ENCODE measurements at places on chromosomes 13 and 19.
A peak's percentile ranks its signal among the peaks of the same experiment; 100 is the strongest.

GRCh38 chr13:19185865-19186645, 4.4 kb upstream of the TUBA3C start:
- no peak for DNase-seq

DNA sequence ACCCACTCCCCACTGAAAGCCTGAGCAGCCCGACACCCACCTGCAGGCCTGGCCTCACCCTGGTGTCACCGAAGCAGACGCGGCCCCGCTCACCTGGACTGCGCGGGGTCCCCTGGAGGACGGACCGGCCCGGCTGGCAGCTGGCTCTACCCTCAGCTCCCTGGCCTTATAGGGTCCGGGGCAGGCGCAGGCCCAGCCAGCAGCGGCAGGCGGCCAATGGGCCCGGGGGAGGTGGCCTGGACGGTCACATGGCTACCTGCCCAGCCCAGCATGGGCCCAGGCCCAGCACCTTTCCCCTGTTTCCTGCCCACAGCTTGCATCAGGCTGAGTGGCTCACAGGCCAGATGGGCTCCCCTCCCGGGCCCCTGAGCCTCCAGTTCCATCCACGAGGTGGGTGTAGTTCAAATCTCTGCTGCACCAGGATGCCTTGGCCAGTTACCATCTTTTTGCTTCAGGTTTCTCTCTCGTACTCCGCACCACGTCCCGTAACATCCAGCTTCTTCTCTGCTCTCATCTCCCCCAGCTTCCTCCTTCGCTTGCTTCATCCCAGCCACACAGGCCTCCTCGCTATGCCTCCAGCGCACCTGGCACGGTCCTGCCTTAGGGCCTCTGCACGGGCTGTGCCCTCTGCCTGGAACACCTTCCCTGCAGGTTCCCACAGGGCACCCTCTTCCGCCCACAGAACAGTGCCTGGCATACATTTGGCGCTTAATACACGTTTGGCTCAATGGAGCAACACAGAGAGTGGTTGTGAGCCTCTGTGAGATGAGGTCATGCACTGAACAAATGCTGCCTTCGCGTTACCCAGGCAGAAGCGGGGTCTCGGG, at the start of gene PLIN4:
PLIN4 (minus strand) TSS at position 142 of the 827 bp plus-strand sequence. CDS start 214 bp downstream, outside the sequence.
- DNase-seq: no peak

GRCh38 chr13:77477299-77477848, 58.1 kb upstream of the SCEL start:
- no peak for DNase-seq

- no peak for DNase-seq
Measured at GRCh38 chr19:50512112-50512998, 1.4 kb downstream of the ASPDH start.

DNA sequence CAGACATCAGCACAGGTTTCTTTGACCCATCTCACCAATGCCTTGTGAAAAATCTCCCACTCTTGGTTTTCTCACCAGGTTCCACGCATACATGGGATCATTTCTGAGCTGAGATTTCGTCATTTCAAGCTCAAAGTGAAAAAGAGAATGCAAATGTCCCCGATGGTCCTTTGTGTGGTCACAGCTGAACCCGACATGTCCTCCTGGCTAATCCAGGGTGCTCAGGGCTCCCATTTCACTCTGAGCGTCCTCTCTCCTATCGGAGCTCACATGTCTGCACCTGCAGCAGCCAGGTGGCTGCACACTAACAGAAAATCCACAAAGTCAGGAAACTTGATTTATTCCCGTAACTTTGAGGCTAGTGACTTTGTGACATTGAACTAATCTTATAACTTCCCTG, 9.3 kb upstream of the CEACAM3 start:
- DNase-seq: no peak

- DNase-seq: no peak
Measured at GRCh38 chr19:12628040-12629022, 17.6 kb downstream of the ZNF791 start.

- peak; percentile 33 for DNase-seq
Measured at GRCh38 chr13:42396501-42396900, 124.5 kb downstream of the AKAP11 start.

DNA sequence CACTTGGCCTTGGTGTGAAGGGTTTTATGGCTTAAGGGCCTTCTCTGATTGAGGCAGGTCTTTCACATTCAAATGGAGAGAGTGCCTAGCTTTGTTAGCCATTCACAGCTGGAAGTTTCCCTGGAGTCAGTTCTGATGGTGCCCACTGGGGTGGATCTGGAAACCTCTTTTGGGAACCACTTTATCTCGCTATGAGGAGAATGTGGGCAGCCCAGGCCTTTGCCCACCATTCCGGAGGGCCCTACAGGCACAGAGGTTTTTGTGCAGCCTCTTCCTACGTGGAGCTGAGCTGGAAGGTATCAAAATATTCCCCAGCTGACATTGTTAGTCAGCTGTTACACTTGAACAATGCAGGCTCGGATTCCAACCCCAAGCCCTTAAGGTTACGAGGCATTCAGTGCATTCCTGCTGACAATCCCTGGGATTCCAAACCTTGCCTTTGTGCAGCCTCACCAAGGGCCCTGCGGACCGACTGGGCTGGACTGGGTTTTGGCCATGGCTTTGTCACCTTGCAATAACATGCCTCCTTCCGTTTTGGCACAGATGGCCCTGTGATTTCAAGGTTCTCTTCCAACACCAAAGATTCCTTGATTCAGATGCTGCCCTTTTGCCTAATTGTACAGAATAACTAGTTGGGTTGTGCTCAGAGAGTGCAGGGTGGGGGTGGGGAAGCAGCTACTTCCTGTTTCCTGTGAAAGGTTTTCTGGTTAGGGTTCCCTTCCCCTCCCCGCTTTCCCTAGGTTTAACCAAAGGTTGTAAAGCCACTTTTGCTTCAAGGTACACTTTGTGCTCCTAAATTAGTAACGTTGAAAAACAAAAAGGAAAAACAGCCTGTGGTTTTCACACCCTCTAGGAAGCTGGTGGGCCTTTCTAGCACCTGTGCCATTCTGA, 27.0 kb downstream of the SAE1 start:
- DNase-seq: no peak

- DNase-seq: no peak
Measured at GRCh38 chr13:22925881-22926747, 254.7 kb upstream of the SGCG start.

DNA sequence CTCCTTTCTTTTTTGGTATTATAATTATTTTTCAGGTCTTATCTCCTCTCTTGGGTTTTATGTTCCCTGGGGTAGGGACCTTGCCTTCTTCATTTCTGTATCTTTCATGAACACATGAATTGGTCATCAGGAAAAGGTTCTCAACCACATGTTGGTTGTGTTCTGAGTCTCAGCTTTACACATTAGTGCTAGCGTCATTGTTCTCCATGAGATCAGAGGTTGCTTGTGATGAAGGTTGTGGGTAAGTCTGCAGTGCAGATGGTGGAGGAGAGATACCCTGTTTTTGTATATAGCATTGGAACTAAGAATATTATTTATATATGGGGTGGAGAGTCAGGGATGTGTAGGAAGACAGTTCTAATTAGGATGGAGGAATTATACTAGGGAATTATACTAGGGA, 24.5 kb upstream of the CEACAM8 start:
- no peak for DNase-seq

DNA sequence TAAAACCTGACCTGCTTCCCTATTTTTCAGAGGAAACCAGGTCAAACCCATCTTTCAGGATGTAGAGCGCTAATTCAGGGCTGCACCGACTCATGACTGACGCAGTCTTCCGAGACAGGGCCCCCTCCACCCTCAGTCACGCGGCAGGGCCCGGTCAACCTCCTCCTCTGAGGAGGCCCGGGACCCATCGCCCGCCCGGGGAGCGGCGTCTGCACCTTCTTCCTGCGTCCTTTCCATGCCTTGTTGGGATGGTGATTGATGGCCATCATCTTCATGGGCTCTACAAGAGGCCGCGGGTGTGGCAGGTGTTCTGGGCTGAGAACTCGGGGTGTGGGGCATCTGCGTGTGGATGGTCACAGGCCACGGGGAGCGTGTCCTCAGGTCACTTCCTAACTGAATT, 26.0 kb downstream of the GRTP1 start:
- DNase-seq: no peak

GRCh38 chr19:35199481-35199880, 29.1 kb downstream of the FAM187B start:
- no peak for DNase-seq

DNA sequence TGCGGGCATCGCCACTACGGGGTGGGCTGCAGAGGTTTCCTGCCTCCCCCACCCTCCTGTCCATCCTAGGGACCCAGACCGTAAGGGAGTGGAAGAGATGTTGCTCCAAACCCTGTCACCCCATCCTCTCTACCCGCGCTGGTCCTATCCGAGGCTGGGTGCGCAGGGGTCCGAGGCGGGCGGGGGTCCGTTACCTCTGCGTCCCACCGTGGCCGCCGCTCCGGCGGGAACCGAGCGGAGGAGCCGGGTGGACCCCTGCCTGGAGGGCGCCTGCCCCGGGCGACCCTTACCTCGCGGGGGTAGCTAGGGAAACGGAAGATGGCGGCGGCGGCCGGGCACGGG, at the start of gene DGKH:
DGKH (plus strand) TSS at position 307 of the 342 bp plus-strand sequence. CDS start 126 bp downstream, outside the sequence.
- no peak for DNase-seq

- no peak for DNase-seq
Measured at GRCh38 chr13:21434588-21434987, 24.5 kb downstream of the ZDHHC20 start.

GRCh38 chr19:15974856-15975255, 26.0 kb downstream of the OR10H4 start:
- no peak for DNase-seq

DNA sequence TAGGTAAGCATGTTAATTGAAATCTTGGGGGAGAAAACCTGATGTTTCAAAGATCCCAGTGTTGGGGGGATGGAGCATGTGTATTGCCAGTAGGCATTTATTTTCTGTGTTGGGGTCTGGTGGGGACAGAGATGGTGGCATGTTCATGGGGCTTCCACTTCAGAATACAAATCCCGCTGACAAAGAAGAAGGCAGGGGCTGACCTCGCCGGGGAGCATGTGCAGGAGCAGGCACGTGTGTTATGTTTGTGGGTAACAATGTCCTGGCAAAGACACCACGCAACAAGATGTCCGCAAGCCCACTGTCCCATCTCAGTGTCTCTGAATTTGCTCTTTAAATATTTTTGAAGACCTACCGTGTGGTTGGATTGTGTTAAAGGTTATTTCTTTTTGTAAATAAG, 164.5 kb downstream of the TEX29 start:
- DNase-seq: no peak
